ENCODE measurements at places on chromosomes 6 and 20. TPM values are rescaled to one million over a fixed set of nuclear protein-coding genes. Genes with fewer than 3 reads are reported as not detected.

Gene GINS1
- total RNA-seq, result 27.7 TPM

Gene RAMACL
- total RNA-seq, result 0.89 TPM

Gene RUNX2
- 3.6 TPM for total RNA-seq

Gene TTBK1
- 0.02 TPM for total RNA-seq

Gene TTPAL
- 10.8 TPM for total RNA-seq

DNA sequence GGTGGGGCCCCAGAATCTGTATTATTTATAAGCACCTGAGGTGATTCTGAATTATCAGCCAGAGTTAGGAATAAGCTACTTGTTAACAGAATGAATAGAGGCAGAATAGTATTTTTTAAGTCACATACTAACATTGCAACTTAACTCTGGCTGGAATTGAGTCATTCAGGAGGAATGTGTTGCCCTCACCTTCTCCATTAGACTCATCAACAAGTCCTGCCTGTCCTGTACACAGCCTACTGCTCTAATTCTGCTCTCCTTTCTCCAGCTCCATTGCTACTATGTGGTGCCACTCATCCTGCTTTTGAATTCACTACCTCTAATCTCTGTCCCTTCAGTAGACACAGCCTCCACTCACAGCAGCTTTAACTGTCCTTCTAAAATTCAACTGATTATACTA is 669.4 kb downstream of the DHX35 start:
- no peak overlapping the region for H3K27ac ChIP-seq
- no peak overlapping the region for H3K4me3 ChIP-seq
- no peaks in the 10 kb centered on the region for H3K27me3 ChIP-seq
- no peaks in the 10 kb centered on the region for H3K4me1 ChIP-seq
- no peaks in the 10 kb centered on the region for H3K36me3 ChIP-seq

DNA sequence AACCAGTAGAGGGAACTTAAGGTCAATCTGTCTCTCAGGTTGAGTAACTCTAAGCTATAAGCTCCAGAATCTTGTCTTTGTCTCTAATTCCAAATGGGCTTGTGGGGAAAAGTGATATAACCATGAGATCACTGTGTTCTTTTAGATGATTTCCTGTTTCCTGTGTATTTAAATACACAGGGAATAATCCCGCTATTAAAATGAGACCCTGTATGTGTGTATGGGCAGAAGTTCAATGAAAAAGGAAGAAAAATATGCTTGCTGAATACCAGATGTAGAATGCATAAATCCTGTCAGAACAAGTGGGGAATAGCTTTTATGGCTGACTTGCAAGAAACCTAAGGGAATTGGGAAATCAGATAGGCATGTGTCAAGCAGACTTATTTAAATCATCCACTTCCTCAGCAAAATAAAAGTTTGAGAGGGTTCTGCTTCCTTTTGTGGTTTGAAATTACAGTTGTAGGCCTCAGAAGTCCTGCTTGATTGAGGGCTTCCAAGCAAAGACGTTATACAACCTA is 164.7 kb upstream of the PDE7B start:
- no peaks in the 10 kb centered on the region for H3K27me3 ChIP-seq
- H3K4me3 ChIP-seq, result no peak overlapping the region
- no peak for DNase-seq
- H3K36me3 ChIP-seq, result no peaks in the 10 kb centered on the region
- H3K4me1 ChIP-seq, result peaks cover 11% of the 10 kb centered on the region

DNA sequence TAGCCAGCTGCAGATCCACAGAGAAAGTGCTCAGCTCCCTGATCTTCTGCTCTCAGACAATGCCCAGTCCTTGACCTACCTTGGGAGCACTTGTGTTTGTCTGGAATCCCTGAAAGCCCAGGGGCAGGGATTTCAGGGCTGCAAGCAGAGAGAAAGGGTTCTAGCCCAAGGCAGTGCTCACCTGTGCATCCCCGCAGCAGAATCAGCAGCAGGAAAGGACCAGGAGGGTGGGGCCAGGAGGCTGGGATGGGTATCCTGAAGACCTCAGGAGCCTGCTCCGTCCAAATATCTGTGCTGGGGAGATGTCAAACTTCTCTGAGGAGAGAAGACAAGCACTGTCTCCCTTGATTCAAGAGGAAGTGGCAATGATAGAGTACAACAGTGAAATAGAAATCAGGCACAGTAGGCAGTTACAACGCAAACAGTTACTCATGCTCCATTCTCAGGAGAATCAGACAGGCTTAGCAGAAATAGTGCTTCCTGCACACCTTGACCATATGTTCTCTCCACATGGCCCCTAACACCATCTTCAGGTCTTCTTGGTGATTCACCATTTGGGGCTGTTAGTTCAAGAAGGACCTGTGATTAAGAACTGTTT is 28.7 kb upstream of the SIRPG start:
- H3K27ac ChIP-seq, result peak overlapping the region; percentile 95
- no peaks in the 10 kb centered on the region for H3K27me3 ChIP-seq
- DNase-seq, result peak; percentile 44
- peaks cover 78% of the 10 kb centered on the region for H3K4me1 ChIP-seq

DNA sequence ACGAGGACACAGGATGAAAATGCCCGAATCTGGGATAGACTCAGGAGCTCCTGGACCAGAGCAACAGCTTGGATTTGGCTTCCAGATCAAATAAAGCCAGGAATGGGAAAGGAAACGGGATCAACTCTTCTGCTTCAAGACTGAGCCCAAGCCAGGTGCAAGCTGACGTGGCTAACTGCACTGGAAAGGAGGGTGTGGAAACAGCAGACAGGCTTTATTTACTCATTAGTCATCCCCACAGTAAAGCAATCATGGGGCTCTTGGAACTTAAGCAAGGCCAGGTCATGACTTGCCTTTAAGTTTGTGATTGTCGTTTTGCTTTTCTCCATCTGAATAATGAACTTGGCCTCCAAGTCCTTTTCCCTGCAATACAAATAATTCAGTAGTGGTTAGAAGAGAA is 45.2 kb downstream of the KIF16B start:
- H3K4me1 ChIP-seq, result no peaks in the 10 kb centered on the region
- no peak for DNase-seq
- H3K36me3 ChIP-seq, result peaks cover 29% of the 10 kb centered on the region
- no peaks in the 10 kb centered on the region for H3K27me3 ChIP-seq
- H3K27ac ChIP-seq, result no peak overlapping the region
- H3K4me3 ChIP-seq, result no peak overlapping the region

- H3K4me3 ChIP-seq, result no peak overlapping the region
- no peaks in the 10 kb centered on the region for H3K4me1 ChIP-seq
- peaks cover 8% of the 10 kb centered on the region for H3K27me3 ChIP-seq
- H3K36me3 ChIP-seq, result no peaks in the 10 kb centered on the region
Observed at GRCh38 chr6:154632119-154632518, 101.1 kb upstream of the SCAF8 start.

DNA sequence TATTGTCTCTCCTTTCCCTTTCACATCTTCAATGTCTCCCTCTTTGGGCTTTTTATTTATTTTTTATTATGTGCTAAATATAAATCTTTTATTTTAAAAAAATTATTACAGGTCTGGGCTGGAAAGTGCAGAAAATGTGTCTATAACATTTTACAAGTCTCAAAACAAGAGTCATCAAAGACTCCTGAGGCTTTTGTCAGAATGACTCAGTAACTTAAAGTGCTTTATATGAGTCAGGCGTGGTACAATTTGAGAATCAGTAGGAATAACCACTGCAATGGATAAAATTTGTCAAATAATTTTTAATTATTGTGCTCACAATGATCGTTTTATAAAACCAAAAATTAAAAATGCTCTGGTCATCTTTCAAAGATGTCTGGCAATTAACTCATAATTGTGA is 193.9 kb downstream of the MMUT start:
- no peak overlapping the region for H3K4me3 ChIP-seq
- no peaks in the 10 kb centered on the region for H3K4me1 ChIP-seq
- no peaks in the 10 kb centered on the region for H3K36me3 ChIP-seq
- H3K27me3 ChIP-seq, result no peaks in the 10 kb centered on the region
- no peak overlapping the region for H3K27ac ChIP-seq

DNA sequence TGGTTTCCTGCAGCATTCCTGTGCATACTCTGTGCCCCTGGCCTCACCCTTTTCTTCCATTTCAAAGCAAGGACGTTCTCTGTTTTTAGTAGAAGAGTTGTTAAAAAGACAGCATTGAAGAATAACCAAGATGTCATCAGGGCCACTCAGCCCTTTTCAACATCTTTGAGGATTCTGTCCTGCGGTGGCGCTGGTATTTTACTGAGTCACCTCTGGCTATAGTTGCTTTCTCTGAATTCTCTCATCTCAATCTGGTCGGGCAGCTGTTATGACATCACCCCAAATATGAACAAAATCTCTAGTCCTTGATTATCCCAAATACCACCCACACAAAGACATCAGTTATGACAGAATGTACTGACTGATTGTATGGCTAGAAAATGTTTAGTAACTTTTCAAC is 204.2 kb downstream of the GRIK2 start:
- DNase-seq, result no peak
- no peaks in the 10 kb centered on the region for H3K36me3 ChIP-seq
- H3K27me3 ChIP-seq, result no peaks in the 10 kb centered on the region
- no peaks in the 10 kb centered on the region for H3K4me1 ChIP-seq
- H3K27ac ChIP-seq, result no peak overlapping the region

GRCh38 chr20:36167902-36168503 is 13.5 kb downstream of the EPB41L1 start:
- H3K4me1 ChIP-seq, result no peaks in the 10 kb centered on the region
- H3K36me3 ChIP-seq, result no peaks in the 10 kb centered on the region
- no peak overlapping the region for H3K4me3 ChIP-seq
- no peaks in the 10 kb centered on the region for H3K27me3 ChIP-seq

DNA sequence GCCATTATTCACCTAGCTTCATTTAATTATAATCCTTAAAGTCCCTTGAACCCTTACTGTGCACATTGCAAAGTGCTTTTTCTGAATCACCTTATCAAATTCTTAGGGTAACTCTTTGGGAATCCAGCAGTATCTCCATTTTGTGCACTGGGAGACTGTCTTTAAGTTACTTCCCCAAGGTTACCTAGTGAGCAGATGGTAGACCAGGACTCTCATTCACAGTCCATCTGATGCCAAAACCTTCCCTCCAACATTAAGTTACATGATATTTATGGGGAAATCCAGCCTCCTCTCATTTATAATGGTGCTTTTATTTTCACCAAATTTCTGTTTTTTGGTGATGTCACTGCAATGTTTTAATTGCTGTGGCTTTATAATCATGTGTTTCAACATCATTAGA is 75.7 kb downstream of the NCOA7 start:
- H3K27me3 ChIP-seq, result no peaks in the 10 kb centered on the region
- no peak overlapping the region for H3K27ac ChIP-seq
- H3K4me1 ChIP-seq, result no peaks in the 10 kb centered on the region
- H3K4me3 ChIP-seq, result no peak overlapping the region
- H3K36me3 ChIP-seq, result no peaks in the 10 kb centered on the region
- no peak for DNase-seq

GRCh38 chr20:4891190-4891763 is 110.0 kb downstream of the SLC23A2 start:
- H3K4me3 ChIP-seq, result no peak overlapping the region
- H3K4me1 ChIP-seq, result peaks cover 2% of the 10 kb centered on the region
- peak overlapping the region; percentile 28 for H3K27ac ChIP-seq
- no peaks in the 10 kb centered on the region for H3K27me3 ChIP-seq

GRCh38 chr6:61586934-61587537 is 699.0 kb downstream of the KHDRBS2 start:
- no peak overlapping the region for H3K27ac ChIP-seq
- DNase-seq, result no peak
- H3K4me1 ChIP-seq, result no peaks in the 10 kb centered on the region
- H3K36me3 ChIP-seq, result no peaks in the 10 kb centered on the region
- H3K27me3 ChIP-seq, result no peaks in the 10 kb centered on the region

DNA sequence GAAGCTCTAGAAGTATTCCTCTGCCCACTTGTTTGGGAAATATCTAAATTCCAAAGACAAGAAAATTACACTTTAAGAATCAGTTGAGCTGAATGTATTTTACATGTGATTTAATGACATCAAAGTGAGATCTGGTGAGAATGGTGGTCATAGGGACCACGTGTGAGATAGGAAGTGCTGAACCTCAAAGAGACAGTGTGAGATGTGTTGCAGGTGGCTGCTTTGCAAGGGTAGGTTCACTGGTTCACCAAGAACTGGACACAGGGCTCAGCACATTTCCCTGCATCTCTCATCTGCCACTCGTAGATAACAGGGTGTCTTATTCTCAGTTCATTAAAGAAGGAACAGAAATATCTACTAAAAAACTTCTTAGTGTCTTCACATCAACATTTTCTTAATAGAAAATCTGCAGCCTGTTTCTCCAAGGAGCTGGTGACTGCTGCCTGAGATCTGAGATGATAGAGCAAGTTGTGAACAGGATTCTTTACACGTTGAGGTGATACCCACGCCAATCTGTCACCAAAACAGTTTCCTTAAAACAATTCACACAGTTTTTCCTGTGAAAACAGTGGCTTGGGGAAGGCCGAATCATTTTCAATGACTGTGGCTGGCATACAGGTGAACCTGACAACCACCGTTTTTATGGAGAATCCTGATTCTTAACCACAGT is 7.2 kb downstream of the CCR6 start:
- H3K4me3 ChIP-seq, result no peak overlapping the region
- no peaks in the 10 kb centered on the region for H3K4me1 ChIP-seq
- H3K27me3 ChIP-seq, result no peaks in the 10 kb centered on the region
- no peak overlapping the region for H3K27ac ChIP-seq

DNA sequence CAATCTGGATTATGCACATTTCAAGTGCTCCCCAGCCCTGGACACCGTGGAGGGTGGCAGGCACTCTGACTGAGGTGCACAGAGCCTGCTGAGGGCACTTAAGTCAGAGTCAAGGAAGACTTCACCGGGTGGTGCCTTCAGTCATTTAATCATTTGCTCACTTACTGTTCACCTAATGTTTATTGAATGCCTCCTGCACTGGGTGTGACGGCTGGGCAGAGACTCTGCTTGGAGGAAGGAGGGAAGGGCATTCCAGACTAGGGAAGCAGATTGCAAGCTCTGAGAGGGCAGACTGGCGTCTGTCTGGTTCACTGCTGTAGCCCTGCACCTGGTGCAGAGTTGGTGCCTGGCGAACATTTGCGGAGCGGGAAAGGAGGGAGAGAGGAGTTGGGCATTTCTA is 54.2 kb upstream of the FAM83D start:
- DNase-seq, result no peak
- H3K27ac ChIP-seq, result peak overlapping the region; percentile 91
- H3K4me3 ChIP-seq, result peak overlapping the region; percentile 54
- peaks cover 65% of the 10 kb centered on the region for H3K4me1 ChIP-seq
- peaks cover 2% of the 10 kb centered on the region for H3K36me3 ChIP-seq

DNA sequence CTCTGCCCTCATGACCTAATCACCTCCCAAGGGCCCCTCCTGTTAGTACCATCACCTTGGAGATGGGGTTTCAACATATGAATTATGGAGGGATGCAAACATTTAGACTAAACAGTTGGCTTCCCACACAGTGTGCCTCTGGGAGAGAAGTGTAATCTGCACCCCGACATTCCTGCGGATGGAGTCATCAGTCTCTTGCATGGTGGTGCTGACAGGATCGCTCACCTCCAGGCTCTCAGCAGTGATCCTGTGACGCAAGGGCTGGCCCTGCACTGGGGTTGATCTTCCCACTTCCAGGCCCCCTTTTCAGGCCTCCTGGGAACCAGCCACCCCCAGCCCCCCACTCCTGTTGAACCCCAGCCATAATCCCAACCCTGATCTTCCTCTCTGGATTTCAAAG is 16.0 kb upstream of the PI16 start:
- no peak overlapping the region for H3K27ac ChIP-seq
- H3K4me1 ChIP-seq, result no peaks in the 10 kb centered on the region
- H3K4me3 ChIP-seq, result no peak overlapping the region
- no peaks in the 10 kb centered on the region for H3K27me3 ChIP-seq
